ENCODE measurements at places on chromosomes 5 and 9. TPM values are rescaled to one million over a fixed set of nuclear protein-coding genes. Genes with fewer than 3 reads are reported as not detected.

- no peak for DNase-seq
Observed at GRCh38 chr5:68954618-68954910, 139.2 kb upstream of the SLC30A5 start.

NR4A3 gene
- total RNA-seq: 9.7 TPM

- DNase-seq: no peak
Observed at GRCh38 chr5:35236770-35237169, 6.5 kb upstream of the PRLR start.

ADRB2 gene
- total RNA-seq: 2.8 TPM

DNA sequence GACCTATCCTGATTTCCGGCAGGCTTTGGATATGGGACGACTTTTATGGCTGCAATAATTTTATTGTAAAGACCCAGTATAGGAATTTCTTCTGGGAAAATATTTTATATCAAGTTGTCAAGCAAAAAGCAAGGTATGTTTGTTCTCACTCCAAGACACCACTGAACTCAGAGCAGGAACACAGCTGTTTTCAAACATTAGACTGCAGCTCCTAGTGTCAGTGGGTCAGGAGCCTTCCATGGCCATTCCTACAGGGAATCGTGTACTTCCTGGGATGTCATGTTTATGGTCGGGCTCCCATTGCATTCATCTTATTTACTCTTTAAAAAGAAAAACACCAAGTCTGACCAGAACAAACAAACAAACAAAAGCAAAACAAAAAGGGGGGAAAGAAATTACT is 225.3 kb downstream of the TSSK1B start:
- no peak for DNase-seq

DNA sequence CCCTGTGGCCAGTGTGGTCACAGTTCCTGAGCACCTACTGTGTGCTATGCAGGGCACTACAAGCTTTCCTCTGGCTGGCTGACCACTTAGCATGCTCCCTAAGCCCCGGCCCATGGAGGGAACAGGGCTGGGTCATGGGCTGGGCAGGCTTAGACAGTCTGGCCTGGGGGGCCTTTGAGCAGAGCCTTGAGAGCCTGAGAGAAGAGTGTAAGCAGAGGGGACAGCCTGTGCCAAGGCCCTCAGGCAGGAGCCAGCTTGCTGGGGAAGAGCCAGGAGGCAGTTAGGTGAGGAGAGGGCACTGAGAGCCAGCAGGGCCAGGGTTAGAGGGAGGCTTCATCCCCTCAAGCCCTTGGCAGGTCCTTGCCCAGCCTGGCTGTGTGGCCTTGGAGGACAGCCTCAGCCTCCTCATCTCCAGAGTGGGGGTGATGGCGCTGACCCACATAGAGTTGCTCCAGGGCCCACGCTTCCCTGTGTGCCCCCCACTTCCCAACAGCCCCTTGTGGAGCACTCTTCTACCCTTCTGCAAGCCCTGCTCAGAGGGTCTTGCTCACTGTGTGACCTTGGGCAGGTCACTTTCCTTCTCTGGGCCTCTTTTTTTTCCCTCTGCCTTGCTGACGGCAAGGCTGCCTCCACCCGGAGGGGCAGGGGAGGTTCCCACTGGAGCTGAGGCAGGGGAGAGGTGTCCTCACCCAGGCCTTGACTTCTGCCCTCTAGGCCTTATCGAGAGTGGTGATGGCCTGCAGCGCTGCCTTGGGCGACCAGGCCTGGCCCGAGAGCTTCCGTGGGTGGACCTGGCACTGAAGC is 107.1 kb downstream of the PHF2 start:
- DNase-seq: no peak

- no peak for DNase-seq
Observed at GRCh38 chr5:55497712-55498111, 37.1 kb downstream of the PLPP1 start.

- no peak for DNase-seq
Observed at GRCh38 chr9:116716438-116716837, 29.3 kb downstream of the TRIM32 start.

SWI5 gene
- 26.8 TPM for total RNA-seq

DNA sequence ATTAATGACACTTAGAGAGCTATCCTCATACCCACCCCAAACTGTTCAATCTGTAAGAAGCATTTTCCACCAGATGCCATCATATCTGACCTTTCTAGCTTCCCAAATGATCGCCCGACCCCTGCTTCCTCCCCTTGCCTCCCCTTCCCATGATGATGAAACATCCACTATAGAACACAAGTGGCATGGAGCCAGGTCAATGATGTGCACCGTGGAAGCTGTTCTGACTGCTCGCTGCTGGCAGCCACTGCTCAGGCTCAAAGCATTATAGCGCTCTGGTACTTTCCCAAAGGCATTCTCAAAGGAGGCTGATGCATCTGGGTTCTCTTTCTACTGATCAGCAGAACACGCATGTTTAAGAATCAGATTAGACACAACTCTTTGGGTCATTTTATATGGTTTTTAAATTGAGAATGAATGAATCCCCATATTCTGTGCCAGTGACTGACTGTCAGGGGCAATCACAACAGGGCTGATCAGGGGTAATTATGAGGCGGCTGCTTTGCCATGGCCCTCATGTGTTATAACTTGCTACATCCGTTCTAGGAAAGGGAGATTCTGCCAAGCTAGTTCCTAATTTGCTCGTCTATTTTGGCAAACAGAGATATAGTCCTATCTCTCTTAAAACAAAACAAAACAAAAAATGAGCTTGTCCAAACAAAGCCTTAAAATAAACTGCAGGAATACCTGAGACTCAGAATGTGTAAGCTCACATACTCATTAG is 343.7 kb downstream of the ENC1 start:
- no peak for DNase-seq

SPINK4 gene
- not detected for total RNA-seq

DNA sequence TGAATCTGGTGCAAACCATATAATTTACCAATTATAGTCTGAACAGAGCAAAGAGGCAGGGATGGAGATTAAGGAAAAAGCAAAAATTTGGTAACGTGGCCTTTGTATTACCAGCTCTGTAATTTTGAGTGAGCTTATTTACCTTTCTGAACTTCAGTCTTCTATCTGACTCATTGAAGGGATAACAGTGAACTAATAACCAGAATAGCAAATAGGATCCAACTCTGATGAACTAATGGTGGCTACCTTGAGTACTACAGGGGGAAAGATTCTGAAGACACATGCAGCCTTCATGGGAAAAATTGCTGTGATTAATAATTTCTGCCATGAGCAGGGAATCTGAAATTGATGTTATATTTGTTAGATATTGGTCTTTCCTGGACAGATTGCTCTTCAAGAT is 23.0 kb upstream of the LARP1 start:
- no peak for DNase-seq

TRIM41 gene
- total RNA-seq: 12.2 TPM

IL4 gene
- not detected for total RNA-seq

TMOD1 gene
- total RNA-seq: 77.6 TPM

DNA sequence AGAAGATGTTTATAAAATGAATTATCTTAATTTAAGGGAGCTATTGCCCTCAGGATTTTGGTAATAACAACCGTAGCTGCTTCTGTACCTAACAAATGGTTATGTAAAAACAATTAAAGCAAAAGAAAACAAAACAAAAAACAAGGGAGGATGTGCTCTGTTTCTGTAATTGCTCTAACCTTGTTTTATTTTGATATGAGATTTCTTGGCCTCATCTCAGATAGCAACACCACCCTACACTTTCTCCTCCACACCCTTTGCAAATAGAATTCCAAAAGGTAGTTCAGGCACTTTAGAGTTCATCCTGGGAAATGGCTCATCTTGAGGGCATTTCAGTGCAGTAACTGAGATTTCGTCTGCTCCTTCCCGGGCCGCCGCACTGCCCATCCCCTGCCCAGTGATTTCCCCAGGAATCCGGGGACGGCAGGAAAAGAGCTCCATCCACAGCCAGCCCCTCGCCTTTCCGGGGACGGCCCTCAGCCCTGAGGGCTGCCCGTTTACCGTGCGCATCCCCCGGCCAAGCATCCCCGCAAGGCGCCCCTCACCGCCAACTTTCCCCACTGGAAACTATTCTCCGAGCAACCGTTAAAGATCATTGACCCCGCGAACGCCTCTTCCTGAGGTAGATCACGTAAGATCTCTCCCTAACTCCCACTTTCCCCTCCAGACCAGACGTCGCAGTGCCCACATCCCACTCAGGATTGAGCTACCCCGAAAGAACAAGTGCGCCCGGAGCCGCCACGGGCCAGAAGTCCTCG is 1.2 kb downstream of the FNBP1 start:
- no peak for DNase-seq

- DNase-seq: no peak
Observed at GRCh38 chr9:32434892-32435291, 50.4 kb downstream of the ACO1 start.

CCL19 gene
- total RNA-seq: 8.0 TPM

GRCh38 chr9:14186096-14186495 is 127.8 kb downstream of the NFIB start:
- no peak for DNase-seq

DNA sequence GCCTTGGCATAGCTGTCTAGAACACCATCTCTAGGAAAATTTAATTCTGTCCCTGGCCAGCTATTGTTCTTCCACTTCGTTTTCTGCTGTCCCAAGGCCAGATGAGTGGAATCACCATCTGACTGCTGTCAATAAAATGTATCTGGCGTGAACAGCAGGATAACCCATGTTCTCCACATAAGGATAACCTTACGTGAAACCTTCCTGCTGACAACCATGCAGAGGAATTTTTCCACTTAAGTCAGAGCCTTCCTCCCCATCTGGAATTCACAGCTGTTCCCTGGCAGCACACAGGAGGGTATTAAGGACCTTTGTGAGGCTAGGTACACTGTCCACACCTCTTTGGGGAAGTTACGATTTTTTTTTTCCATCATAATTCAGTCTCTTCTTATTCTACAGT is 28.6 kb downstream of the RNF44 start:
- DNase-seq: no peak

- no peak for DNase-seq
Observed at GRCh38 chr9:120514405-120514804, 65.6 kb downstream of the CDK5RAP2 start.

PKD2L2 gene
- not detected for total RNA-seq

- no peak for DNase-seq
Observed at GRCh38 chr9:110008663-110009062, 199.3 kb downstream of the C9orf152 start.

HTR1A gene
- total RNA-seq: 0.78 TPM

- DNase-seq: peak; percentile 1
Observed at GRCh38 chr5:1522601-1523479, 920 bp downstream of the LPCAT1 start.

DNA sequence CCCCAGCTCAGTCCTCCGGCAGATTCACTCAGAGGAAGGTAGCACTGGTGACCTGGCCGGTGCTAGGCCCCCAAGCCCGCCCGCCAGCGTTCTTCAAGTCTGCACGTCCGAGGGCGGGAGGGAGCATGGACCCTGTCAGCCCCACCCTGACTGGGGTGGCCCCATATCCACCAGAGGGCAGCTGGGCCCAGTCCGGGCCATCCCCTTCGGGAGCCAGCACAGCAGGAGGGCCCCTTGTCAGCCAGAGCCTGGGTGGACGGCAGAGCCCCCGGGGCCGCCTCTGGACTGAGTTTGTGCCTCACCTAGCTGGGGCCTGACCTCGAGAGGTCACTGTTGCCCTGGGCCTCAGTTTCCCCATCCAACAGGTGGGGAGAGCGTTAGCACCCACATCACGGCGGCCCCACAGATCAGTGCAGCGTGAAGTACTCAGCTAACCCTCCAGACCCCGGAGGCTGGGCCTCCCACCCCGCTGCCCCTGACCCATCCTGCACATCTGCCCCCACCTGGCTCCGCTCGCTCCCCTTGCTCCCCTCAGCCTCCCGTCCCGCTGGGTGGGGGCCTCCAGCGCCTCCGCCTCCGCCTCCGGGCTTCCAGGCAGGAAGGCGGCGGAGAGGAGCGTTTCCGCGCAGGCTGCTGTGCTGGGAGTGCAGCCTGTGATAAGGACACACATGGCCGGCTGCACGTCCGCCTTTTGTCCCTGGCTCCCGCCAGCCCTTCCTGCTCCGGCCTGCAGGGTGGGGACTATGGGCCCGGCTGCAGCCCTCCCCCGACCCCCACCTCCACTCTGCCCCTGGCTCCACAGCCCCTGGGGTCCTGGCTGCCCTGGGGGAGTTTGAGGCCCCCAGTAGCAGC is 16.6 kb upstream of the EGFL7 start:
- DNase-seq: no peak

PTPN3 gene
- 16.9 TPM for total RNA-seq

DNA sequence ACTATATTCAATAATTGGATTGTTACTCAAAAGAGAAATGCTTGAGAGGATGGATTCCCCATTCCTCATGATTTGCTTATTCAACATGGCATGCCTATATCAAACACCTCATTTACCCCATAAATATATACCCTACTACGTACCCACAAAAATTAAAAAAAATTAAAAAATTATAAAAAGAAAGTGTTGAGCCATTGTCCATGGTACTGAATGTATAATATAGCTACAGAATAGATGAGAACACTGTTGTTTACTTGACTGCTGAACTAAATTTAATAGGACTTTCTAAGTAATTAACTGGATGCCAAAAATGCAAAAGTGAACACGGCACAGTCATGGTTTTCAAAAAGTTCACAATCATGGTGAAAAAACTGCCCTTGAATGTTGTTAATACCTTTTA is 725.8 kb downstream of the KCTD16 start:
- no peak for DNase-seq

TSSK1B gene
- total RNA-seq: not detected

DNA sequence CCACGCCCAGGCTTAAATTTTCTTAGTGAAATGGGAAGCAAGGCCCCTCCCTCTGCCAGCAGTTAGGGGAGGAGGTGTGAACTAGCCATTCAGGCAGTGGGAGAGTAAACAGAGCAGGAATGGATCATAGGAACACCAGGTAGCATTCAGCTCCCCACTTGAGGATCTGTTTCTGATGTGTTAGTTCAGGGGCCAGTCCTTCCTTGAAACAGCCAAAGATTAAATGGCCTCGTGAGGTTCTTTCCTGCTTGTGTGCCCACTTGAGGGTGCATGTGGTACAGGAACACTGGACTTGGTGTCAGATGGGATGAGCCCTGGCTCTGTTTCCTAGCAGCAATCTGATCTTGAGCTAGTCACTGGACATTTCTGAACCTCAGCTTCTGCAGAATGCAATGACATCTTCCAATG is 21.2 kb downstream of the FAXDC2 start:
- no peak for DNase-seq

GRCh38 chr9:12974671-12975070 is 199.9 kb downstream of the LURAP1L start:
- no peak for DNase-seq

GFRA3 gene
- 0.27 TPM for total RNA-seq

- no peak for DNase-seq
Observed at GRCh38 chr5:29769474-29769873, 1424.0 kb upstream of the CDH6 start.

DNA sequence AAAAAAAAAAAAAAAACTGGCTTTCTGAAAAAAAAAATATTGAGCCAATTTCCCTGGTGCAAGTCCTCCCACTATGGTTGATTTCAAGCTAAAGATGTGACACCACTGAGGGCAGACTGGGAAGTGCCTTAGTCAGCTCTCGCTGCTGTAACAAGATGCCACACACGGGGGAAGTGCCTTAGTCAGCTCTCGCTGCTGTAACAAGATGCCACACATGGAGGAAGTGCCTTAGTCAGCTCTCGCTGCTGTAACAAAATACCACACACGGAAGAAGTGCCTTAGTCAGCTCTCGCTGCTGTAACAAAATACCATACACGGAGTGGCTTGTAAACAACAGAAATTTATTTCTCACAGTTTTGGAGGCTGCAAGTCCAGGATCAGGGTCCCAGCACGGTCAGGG is 23.4 kb downstream of the BTNL9 start:
- DNase-seq: no peak

- no peak for DNase-seq
Observed at GRCh38 chr5:83368319-83368718, 103.2 kb upstream of the VCAN start.
